Activated T-cell treated with anti-CD3 and anti-CD28 coated beads, Interleukin-2, amount 50 U/mL, for 4 hours (primary cell): ENCODE measurements at places on chromosomes 16 and 17. TPM values are rescaled to one million over a fixed set of nuclear protein-coding genes. Genes with fewer than 3 reads are reported as not detected.

Gene PDILT
- not detected for total RNA-seq

GRCh38 chr16:79723583-79724168 is 123.1 kb upstream of the MAF start:
- DNase-seq, result no peak

DNA sequence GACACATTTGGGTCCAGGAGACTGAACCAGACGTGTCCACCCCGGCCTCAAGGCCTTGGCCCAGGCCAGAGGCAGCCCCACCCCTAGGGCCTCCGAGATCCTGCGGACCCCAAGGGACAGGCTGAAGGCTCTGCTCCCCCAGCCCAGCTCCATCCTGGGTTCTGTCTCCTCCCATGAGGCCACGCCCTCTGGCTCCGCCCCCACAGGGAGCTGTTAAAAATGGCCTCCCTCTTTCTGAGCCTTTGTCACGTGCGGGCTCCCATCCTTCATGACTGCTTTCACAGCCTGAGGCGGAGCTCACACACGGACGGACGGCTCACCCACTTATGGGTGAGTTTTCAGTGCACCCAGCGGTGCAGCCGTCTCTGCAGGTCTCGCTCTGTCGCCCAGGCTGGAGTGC is 6.5 kb upstream of the CACNA1H start:
- DNase-seq, result no peak

DNA sequence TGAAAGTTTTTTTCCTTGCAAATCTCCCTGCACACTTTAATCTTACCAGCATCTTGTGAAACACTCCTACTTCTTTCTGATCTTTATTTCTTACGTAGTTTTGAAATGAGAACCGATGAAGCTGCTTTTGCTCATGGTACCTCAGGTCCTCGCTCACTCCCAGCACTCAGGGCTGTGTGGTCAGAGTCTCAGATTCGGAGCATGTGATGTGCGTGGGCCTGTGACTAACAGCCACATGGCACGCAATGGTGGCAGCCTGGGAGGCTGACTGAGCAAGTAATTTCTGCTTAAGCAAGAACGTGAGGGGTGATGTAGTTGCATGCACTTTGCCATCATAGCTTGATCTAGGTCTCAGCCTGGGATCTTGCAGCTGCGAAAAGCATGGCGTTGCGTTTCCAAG is 624.3 kb downstream of the MAF start:
- no peak for DNase-seq

- no peak for DNase-seq
Observed at GRCh38 chr16:86354641-86355513, 155.4 kb upstream of the FOXF1 start.

DNA sequence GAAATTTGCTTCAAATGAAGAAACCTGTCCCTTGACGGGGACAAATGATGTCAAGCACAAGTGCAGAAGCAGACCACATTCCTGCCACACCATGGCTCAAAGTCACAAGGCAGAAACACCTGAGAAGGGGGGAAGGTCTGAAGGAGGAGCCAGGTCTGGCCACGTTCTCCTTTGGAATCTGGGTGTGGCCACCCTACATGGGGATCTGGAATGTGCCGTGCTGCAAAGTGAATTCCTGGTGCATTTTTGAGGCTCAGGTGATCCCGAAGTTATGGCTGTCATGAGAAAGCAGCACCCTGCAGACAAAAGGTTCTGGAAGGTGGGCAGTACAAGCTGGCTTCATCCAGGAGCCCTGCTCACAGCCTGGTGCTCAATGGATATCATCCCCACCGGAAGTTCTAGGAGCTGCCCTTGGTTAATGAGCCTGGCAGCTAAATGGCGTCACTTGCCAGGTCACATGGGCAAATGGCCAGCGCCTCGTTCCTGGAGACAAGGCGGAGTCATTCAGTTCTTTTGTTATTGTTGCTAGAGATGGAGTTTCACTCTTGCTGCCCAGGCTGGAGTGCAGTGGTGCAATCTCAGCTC is 20.1 kb upstream of the ADCY9 start:
- no peak for DNase-seq

GRCh38 chr16:72424757-72425156 is 252.8 kb upstream of the PMFBP1 start:
- DNase-seq, result no peak

GRCh38 chr17:50919321-50920040 is 53.3 kb upstream of the TOB1 start:
- peak; percentile 63 for DNase-seq

- DNase-seq, result no peak
Observed at GRCh38 chr16:63473725-63474124, 1437.5 kb upstream of the CDH8 start.

Gene ZNF597
- total RNA-seq, result 1.5 TPM

Gene C17orf100
- 0.90 TPM for total RNA-seq

Gene PLCD3
- total RNA-seq, result 3.5 TPM

Gene TBC1D3K
- total RNA-seq, result not detected

Gene GRAP
- 6.0 TPM for total RNA-seq

DNA sequence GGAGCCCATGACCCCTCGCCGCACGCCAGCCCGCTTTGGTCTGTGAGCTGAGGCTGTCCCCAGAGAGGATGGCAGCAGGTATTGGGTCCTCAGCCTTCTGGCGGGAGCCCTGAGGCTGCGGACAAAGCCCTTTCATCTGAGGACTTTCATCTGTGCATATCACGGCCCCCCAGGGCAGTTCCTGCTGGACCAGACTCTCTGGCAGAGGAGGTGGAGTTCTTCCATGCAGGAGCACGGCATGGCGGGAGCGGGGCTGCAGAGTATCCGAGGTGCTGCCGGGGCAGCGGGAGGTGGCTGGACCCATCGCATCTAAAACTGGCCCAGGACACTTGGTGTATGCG is 18.8 kb downstream of the DHX38 start:
- DNase-seq, result no peak

Gene CDH16
- not detected for total RNA-seq

Gene GRAPL
- total RNA-seq, result 2.0 TPM

- no peak for DNase-seq
Observed at GRCh38 chr17:81043725-81044427, 8.9 kb downstream of the BAIAP2 start.

Gene MYLK3
- total RNA-seq, result 0.90 TPM

Gene C17orf58
- total RNA-seq, result 14.9 TPM

- no peak for DNase-seq
Observed at GRCh38 chr17:59219992-59220327, 351 bp upstream of the GDPD1 start.

- DNase-seq, result no peak
Observed at GRCh38 chr17:60318326-60318725, 73.6 kb downstream of the USP32 start.

- DNase-seq, result no peak
Observed at GRCh38 chr17:37190493-37190892, 185.3 kb upstream of the C17orf78 start.

- no peak for DNase-seq
Observed at GRCh38 chr17:45740553-45741330, 43.4 kb upstream of the CRHR1 start.

DNA sequence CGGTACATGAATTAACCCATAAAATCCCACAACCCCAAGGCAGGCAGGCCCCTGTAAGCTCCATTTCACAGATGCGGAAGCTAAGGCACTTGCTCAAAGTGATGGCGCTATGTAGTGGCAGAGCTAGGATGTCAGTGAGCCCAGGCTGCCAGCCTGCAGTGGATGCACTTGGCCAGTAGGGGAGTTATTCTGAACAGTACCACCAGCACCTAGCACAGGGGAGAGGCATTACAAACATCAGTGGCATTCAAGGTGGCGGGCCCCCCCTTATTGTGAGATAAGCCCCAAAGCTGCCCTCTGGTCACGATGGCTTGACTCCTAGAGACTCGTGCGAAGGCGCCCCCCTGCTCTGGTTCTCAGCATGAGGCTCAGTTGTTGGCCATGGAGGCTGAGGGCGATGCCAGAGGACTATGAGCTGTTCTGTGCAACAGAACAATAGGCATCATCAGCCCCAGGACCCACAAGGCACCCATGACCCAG is 33.8 kb downstream of the GTF3C1 start:
- no peak for DNase-seq

DNA sequence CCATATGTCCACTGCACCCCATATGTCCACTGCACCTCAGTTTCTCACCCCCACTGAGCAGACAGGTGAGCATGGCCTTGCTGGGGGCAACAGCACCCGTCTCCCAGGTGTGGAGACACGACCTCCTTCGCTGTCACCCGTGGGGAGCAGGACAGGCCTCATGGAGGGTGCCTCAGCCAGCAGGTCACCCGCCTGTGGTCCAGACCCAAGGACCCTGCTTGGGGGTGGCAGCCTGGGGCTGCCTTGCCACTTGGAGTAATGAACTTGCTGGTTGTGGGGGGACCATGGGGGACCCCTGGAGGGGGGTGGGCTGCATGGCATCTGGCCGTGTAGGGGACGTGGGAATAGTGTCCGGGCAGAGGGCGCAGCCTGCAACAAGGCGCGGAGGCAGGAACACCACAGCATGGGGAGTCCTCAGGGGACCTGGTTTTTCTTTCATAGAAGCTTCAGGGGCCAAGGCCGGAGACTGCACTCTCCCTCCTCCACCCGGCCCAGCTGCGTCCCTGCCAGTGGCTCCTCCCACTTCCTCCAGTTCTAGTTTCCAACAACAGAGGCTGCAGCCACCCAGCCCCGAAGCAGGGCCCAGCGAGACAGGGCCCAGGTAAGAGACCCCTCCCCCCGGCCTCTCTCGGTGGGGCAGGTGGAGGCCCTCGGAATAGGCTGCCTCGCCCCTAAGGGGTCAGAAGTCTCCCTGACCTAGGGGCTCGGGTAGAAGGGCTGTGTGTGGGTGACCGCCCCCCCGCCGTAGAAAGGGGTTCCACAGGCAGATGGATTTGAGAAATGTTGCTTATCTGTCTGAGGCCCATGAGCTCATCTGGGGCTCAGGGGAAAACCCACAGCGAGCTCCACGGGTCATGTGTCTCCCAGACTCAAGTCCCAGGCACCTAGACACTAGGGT is at the start of gene NHLRC4:
Gene NHLRC4, plus strand, starts transcription at position 531 of the 898 bp plus-strand sequence. CDS start 1,043 bp downstream, outside the sequence.
- DNase-seq, result peak; percentile 24

- no peak for DNase-seq
Observed at GRCh38 chr16:28609631-28610594, at the start of gene SULT1A1. Gene SULT1A1, minus strand, starts transcription at chr16:28610044. Its CDS starts 1,189 bp downstream, at chr16:28608855.

- DNase-seq, result peak; percentile 51
Observed at GRCh38 chr17:49210158-49211029, at the start of the genes ABI3 and GNGT2. Gene ABI3, plus strand, starts transcription at chr17:49210707. Its CDS starts 18 bp downstream, at chr17:49210725. Gene GNGT2, minus strand, starts transcription at chr17:49210574. Its CDS starts 3,152 bp downstream, at chr17:49207422.

- DNase-seq, result peak; percentile 57
Observed at GRCh38 chr17:46940692-46941404, 17.9 kb downstream of the GOSR2 start.
